ENCODE measurements at places on chromosomes 7 and 10.
A peak's percentile ranks its signal among the peaks of the same experiment; 100 is the strongest.

- DNase-seq: no peak
Observed at GRCh38 chr7:100728196-100728595, 5.2 kb upstream of the ZAN start.

DNA sequence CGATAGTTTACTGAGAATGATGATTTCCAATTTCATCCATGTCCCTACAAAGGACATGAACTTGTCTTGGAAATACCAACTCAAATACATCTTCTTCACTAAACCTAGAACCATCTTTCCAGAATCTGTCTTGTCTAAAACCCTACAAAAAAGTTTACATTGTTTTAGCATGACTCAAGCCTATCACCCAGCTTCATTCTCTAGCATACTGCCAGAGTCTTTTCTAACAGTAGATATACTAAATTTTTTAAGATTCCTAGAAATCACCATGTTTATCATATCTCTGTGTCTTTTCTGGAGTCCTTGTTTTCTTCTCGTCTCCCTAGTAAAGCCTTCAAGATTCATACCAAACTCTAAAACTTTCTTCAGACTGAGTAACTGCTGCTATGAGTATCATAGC lies 129.7 kb downstream of the SEMA3E start:
- no peak for DNase-seq

DNA sequence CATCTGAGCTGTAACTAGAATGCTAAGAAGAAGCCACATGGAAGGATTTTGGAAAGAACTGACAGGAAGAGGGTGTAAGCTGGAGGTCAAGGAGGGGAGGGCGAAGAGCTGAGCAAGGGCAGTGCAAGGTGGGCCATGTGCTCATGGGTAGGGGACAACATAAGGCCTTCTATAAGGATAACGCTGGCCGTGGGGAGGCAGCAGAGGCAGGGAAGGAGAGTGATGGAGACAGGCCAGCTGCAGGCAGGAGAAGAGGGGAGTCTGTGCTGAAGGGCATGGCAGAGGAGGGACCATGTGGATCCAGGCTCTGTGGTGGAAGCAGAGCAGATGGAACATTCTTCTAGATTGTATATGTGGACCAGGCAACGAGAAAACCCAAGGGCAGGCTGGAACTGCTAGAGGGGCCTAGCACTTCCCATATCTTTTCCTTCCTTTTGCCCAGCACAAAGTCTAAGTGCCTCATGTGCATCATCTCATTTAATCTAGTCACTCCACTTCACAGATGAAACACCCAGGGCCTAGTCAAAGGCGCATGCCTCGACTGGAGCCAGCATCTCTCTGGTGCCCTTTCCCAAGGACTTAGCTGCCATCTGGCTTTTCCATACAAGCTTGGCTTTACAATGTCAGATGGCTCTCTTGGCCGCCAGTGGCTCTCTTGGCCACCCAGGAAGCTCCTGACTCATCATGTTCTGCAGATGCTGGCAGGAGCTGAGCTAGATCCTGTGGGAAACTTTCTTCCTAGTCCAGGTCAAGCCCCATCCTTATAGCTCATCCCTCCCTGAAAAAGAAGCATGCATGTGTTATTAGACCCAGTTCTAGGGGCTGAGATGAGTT lies 6.6 kb downstream of the LRRC18 start:
- no peak for DNase-seq

DNA sequence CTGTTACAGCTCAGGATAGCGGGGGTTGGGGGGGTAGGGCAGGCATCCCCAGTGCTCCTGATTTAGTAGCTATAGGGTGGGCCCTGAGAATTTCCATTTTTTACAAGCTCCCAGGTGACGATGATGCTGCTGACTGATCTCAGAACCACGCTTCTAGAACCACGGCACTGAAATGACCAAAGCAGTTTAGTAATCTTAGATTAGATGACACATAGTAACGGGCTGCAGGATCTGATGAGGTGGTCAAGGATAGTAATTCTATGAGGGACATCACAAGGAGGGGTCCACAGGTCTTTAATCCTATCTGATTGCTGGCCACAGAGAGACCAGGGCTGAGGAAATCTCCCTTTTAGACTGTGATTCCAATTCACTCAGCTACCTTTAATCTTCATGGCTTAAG lies 167.2 kb downstream of the JAZF1 start:
- DNase-seq: no peak

- no peak for DNase-seq
Observed at GRCh38 chr7:76216381-76217082, 14.8 kb downstream of the SRRM3 start.

GRCh38 chr7:157817433-157817832 lies 480.6 kb downstream of the DNAJB6 start:
- no peak for DNase-seq

DNA sequence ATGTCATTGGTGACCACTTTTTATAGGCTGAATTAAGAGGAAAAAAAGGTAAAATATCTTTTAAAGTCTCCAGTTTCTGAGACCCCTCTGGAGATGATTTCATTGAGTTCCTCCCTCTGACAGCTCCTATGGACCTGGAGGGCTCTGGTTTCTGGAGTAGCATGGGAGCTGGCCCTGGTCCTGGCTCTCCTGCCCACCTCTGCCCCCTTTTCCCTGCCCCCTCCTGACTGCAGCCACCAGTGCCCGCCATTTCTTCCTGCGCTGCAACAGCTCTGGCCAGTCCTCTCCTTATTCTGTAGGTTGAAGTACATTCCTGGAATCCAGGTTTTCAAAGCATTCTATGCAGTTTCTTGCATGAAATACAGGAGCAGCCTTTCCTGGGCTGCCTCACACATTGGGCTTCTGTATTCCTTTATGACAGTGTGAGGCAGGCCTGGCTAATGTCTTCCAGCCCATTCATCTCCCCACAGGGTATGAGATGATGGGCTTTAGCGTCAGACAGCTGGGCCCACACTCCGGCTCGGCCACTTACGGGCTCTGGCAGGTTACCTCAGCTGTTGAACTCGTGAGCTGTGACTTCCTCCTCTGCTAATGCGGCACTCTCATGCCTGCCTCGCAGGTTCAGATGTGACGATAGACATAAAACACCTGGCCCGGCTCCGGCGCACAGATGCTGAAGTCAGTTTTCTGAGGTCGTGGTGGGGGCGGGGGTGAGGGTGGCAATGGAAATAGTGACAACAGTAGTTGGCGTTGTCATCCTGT lies 101.7 kb downstream of the MGMT start:
- no peak for DNase-seq

GRCh38 chr10:86594535-86594934 lies 59.8 kb upstream of the OPN4 start:
- DNase-seq: no peak

GRCh38 chr7:37354656-37355131 lies 94.0 kb downstream of the ELMO1 start:
- peak; percentile 54 for DNase-seq

- no peak for DNase-seq
Observed at GRCh38 chr7:81743665-81744064, 26.2 kb downstream of the HGF start.

DNA sequence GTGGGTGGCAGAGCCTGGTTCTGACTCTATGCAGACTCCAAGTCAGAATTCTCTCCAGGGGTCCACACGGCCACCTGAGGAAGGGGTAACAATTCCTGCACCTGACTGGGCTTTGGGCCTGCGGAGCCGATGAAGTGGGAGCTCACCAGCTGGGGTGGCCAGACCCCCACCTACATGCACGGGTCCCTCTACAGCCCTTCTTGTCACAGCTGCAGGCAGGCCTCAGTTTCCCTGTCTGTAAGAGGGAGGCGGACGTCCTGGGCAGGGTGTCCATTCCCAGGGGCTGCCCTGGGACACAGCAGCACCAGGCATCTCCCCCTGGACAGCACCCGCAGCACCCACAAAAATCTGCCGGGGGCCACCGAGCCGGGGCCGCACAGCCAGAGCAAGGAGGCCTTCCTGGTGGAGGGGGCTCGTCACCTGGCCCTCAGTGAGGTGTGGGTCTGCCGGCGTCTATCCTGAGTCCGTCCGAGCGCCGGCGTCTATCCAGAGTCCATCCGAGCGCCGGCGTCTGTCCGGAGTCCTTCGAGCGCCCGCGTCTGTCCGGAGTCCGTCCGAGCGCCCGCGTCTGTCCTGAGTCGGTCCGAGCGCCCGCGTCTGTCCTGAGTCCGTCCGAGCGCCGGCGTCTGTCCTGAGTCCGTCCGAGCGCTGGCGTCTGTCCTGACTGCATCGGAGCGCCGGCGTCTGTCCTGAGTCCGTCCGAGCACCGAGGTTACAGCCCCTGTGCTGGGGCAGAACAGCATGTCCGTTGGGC lies 65.1 kb downstream of the PDGFA start:
- no peak for DNase-seq

- no peak for DNase-seq
Observed at GRCh38 chr10:89454561-89455347, 40.4 kb downstream of the IFIT5 start.

DNA sequence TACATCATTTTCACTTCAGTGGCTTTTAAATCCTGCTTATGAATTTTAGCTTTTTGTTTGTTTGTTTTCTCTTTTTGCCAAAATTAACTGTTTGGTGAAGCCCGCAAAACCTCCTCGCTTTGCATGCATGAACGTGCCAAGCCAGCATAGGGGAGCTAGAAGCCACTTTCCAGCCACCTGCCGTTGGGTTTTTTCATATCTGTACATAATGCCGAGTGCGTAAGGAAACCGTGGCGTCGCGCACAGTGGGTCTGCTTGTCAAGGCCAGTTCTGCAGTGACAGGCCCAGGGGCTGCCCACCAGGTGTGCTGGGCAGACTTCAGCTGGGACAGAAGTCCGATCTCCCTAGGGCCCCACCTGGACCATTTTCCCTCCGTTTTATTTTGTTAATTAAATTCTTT lies 41.1 kb downstream of the WIPI2 start:
- DNase-seq: no peak

- peak; percentile 22 for DNase-seq
Observed at GRCh38 chr10:88389456-88389855, 193.7 kb downstream of the RNLS start.

GRCh38 chr7:7272294-7272693 lies 90.0 kb downstream of the C1GALT1 start:
- DNase-seq: no peak

- DNase-seq: no peak
Observed at GRCh38 chr10:14904316-14904732, 25.7 kb downstream of the SUV39H2 start.

DNA sequence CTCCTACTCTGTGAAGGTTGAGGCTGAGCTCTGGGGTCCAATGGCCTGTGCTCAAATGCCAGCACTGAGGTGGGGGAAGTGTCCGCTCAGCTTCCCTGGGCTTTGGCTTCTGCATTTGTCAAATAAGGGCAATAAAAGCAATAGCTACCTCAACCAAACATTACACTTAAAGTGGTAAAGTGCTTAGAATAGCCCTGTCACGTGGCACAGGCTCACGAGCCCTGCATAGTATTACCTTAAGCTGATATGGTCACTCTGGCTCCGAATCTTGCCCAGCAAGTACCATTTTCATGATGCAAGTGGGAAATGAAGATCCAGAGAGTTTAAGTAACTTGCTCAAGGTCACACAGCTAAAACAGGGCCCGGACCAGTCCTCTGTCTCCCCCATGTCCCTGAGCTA lies 451.1 kb upstream of the ZMIZ1 start:
- no peak for DNase-seq

DNA sequence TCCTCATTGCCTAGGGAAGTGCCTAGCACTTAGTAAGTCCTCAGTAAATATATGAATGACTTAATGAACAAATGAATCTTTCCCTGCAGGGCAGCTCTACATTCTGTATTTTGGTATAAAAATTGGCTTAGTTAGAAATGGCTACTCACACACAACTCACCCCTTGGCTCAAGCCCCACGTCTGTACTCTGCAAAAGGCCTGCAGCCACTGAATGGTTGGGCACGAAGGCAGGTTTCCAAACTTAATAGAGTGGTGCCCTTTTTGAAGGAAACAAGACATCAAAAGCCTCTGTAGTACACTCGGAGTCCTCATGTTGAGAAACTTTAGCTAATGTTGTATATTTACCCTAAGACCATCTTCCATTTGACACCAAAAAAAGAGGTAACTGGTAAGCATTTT lies 36.6 kb downstream of the CRHR2 start:
- DNase-seq: no peak

DNA sequence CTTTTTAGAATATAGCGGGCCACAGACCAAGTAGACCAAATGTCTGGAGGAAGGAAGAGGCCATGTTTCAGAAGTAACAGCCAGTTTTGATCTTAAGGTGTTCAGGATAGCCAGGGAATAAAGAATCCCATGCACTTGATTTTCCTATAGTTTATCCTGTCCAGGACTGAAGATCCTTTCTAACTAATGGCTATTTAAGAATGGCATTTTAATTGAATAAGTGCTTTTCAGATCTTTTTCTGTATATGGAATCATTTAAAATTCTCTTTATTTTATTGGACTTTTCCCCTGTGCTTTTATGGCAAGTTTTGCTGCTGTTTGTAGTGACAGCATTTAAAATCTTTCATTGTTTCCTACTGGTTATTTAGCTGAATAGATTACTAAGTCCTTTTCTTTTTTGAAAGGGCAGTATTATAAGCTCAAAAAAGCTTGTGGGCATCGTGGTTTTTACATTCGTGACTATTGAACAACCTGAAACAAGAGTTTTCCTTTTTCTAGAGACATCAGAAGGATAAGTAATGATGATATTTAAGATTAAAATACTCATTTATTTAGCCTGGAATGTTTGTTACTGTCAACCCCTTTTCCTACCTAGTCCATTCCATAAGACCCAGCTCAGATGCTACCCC lies 2.4 kb downstream of the INPP5F start:
- DNase-seq: no peak

GRCh38 chr10:132334631-132335188 lies 2.7 kb downstream of the LRRC27 start:
- no peak for DNase-seq

GRCh38 chr10:42872865-42873435 lies 90.4 kb downstream of the BMS1 start:
- no peak for DNase-seq

DNA sequence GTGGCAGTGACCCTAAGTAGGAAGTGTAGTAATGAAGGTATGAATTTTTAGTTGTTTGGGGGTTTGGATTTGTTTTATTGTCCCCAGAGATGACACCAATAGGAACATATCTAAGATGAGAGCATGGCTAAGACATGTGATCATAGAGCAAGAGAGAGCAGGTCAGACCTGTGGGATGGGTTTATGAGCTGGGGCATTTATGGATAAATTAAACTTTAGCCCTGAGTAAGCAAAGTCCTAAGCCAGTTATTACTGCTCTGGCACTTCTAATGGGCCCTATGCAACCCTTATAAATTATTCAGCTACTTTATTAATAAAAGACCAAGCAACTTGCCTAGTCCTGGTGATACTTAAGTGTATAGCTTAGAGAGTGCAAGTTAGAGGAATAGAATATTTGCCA lies 85.1 kb downstream of the LRRC4 start:
- no peak for DNase-seq

Data from stimulated activated CD4-positive, alpha-beta T cell treated with anti-CD3 and anti-CD28 coated beads, Interleukin-2, amount 100 ng/mL, for 4 hours (primary cell).